Right atrium auricular region (tissue), 2 donors: ENCODE measurements at places on chromosomes 16 and 17. TPM values are rescaled to one million over a fixed set of nuclear protein-coding genes. Genes with fewer than 3 reads are reported as not detected.

The ABCA8 gene
- total RNA-seq = 65.9 TPM

The SHCBP1 gene
- total RNA-seq = 0.47 TPM

The PPM1E gene
- total RNA-seq = 1.2 TPM

The CHAD gene
- not detected for total RNA-seq

The OSBPL7 gene
- total RNA-seq = 3.6 TPM

The IRX5 gene
- 4.1 TPM for total RNA-seq

The SULT1A1 gene
- total RNA-seq = 38.1 TPM

The CES5A gene
- total RNA-seq = not detected

The ITGA3 gene
- total RNA-seq = 61.8 TPM

The AANAT gene
- not detected for total RNA-seq

The RND2 gene
- 0.63 TPM for total RNA-seq

The KCNH6 gene
- total RNA-seq = not detected

The TEX19 gene
- total RNA-seq = not detected

The HBA1 gene
- total RNA-seq = 1,094 TPM

The ANKRD13B gene
- total RNA-seq = 8.3 TPM

The HIC1 gene
- 15.5 TPM for total RNA-seq

The GABARAPL2 gene
- 177 TPM for total RNA-seq

The OR1F1 gene
- total RNA-seq = not detected
